Esophagus muscularis mucosa (tissue), 4 donors: ENCODE measurements at places on chromosomes 12 and 14. TPM values are rescaled to one million over a fixed set of nuclear protein-coding genes. Genes with fewer than 3 reads are reported as not detected.

DNA sequence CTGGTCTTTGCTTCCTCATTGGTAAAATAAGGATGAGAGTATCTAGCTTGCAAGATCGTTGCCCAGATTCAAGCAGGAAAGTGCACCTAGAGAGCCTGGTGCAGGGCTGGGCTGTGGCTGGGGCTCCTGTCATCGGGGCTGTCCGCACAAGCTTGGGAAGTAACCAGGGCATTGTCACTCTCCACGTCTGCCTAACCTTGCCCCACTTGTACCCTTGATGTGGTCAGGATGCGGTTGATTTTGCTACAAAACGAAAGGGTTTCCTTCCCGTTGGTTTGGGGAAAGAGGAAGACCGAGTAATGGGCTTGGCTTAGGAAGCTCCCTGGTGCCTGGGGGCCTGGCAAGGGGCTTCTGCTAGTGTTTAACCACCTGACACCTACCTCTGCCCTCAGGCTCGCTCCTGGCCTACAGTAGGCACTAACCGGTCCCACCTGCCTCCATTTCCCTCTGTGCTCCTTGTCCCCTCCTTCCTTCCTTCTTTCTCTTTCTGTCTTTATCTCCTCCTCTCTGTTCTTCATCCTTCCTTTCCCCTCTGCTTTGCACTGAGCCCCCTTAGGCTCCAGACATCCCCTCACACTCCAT lies 21.8 kb downstream of the MVK start:
- no peak for DNase-seq
- H3K4me1 ChIP-seq = peaks cover 8% of the 10 kb centered on the region
- H3K4me3 ChIP-seq = no peak overlapping the region
- no peaks in the 10 kb centered on the region for H3K27me3 ChIP-seq
- no peak overlapping the region for H3K27ac ChIP-seq

DNA sequence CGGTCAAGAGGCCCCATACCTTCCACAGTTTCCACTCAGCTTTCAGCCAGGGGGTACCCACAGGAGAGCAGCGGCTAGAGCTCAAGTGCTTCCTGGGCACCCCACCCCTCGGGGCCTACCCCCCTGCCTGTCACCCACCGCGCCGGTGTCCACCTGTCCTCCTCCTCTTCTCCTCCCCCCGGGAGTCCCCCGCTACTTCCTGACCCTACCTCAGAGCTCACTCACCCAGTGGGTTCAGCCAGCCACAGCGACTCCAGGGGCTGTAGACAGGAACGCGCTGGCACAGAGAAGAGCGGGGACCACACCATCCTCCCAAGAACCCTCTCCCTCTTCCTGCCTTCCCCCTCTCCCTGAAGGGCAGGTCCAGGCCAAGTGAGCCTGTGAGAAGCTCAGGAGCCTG lies 123.0 kb downstream of the ESRRB start:
- DNase-seq = no peak
- peaks cover 12% of the 10 kb centered on the region for H3K27me3 ChIP-seq
- no peaks in the 10 kb centered on the region for H3K4me1 ChIP-seq
- no peak overlapping the region for H3K4me3 ChIP-seq
- no peaks in the 10 kb centered on the region for H3K36me3 ChIP-seq
- H3K27ac ChIP-seq = no peak overlapping the region

DNA sequence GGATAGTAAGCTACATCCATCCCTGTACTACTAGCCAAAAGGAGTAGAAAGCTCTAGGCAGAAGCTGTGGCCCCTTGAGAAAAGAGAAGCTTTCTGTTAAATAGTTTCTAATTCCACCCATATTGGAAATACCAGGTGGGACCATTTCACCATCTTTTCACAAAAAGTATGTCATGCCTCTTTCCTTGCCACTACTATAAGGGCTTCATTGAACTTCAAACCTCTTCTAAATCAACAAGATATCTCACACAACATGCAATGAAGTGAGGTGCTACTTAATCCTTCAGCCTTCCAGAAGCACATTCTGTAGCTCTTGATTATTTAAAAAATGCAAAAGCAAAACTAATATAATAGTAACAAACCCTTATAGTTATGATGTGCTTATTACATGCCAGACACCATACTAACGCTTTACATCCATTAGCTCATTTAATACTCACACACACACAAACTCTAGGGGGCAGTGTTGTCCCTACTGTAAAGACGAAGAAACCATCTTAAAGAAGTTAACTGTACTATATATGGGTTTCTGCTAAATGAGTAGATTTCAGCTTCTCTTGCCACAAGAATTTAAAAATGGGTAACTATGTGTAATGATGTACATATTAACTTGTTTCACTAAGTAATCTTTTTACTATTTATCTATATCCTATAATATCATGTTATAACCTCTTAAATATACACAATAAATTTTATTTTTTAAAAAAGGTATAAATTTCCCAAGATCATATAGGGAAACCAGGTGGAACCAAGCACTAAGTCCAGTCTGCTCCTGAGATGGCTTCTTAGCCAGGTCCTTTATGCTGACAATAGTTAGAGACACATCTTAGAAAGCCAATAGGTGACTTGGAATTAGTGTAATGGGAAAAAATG lies 124.4 kb downstream of the RPS29 start:
- H3K4me3 ChIP-seq = no peak overlapping the region
- DNase-seq = no peak
- peaks cover 9% of the 10 kb centered on the region for H3K4me1 ChIP-seq
- no peaks in the 10 kb centered on the region for H3K36me3 ChIP-seq
- H3K27ac ChIP-seq = no peak overlapping the region

DNA sequence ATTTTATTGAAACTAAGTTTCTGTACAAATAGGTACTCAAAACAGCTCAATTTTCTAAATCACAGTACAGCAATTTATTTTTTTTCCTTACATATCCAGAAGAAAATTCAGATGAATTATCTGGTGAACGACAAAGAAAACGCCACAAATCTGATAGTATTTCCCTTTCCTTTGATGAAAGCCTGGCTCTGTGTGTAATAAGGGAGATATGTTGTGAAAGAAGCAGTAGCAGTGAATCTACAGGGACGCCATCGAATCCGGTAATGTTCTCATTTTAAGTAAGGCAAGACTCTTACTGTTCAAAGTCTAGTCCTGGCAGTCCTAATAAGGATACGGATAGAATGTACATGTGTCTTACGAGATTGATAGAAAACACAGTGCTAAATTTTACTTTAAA lies 20.7 kb downstream of the MDM2 start:
- no peak overlapping the region for H3K27ac ChIP-seq
- peaks cover 15% of the 10 kb centered on the region for H3K4me1 ChIP-seq
- no peak overlapping the region for H3K4me3 ChIP-seq
- DNase-seq = no peak
- H3K27me3 ChIP-seq = no peaks in the 10 kb centered on the region

Gene BRAP
- 20.7 TPM for total RNA-seq

GRCh38 chr14:100342195-100342594 lies 19.1 kb downstream of the SLC25A47 start:
- H3K27me3 ChIP-seq = no peaks in the 10 kb centered on the region
- peaks cover 73% of the 10 kb centered on the region for H3K36me3 ChIP-seq
- no peak overlapping the region for H3K4me3 ChIP-seq
- H3K4me1 ChIP-seq = peaks cover 22% of the 10 kb centered on the region
- peak overlapping the region; percentile 64 for H3K27ac ChIP-seq
- DNase-seq = no peak
